Osteocyte (in vitro differentiated cells): ENCODE measurements at places on chromosomes 7 and 10. TPM values are rescaled to one million over a fixed set of nuclear protein-coding genes. Genes with fewer than 3 reads are reported as not detected.

DNA sequence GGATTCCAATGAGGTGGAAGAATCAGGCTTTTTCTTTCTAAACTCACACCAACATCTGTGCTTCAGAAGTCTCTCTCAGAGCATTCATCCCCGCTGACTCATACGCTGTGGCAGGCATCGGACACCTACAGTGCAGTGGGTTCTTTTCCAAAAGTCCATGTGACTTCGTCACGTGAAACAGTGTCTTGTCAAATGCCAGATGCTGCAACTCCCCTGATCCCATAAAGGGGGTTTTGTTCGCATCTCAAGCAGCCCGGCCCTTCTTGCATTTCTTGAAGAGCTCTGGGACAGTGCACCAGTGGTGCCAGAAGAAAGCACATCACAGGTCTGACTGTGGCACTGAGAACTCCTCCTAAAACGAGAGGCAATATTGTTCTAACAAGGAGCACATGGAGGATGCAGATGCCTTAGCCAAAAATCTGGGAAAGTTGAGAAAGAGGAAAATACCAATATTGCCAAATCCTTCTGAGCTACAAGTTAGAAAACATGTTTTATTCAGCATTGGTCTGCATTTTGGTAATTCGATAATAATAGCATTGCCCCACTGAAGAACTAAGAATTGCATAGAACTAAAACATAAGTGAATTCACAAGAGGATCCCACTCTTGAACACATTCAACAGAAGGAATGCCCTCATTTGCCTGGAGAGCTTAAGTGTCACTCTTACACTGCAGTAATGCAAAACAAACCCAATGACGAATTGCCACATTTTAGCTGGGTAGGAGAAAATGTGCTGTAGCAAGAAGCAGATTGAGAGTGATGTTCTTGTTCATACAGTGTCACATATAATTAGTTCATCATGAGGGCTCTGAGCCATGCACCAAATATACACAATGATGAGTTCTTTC is 204.4 kb downstream of the CXCL12 start:
- no peak for DNase-seq

- no peak for DNase-seq
Measured at GRCh38 chr7:78020874-78021249, 222.3 kb downstream of the PHTF2 start.

GRCh38 chr10:98361131-98362025 is 53.6 kb downstream of the PYROXD2 start:
- no peak for DNase-seq

The KIF5B gene
- 103 and 104 TPM in 2 replicates for total RNA-seq

GRCh38 chr7:112481833-112482670 is 1.3 kb downstream of the LSMEM1 start:
- DNase-seq, result no peak

DNA sequence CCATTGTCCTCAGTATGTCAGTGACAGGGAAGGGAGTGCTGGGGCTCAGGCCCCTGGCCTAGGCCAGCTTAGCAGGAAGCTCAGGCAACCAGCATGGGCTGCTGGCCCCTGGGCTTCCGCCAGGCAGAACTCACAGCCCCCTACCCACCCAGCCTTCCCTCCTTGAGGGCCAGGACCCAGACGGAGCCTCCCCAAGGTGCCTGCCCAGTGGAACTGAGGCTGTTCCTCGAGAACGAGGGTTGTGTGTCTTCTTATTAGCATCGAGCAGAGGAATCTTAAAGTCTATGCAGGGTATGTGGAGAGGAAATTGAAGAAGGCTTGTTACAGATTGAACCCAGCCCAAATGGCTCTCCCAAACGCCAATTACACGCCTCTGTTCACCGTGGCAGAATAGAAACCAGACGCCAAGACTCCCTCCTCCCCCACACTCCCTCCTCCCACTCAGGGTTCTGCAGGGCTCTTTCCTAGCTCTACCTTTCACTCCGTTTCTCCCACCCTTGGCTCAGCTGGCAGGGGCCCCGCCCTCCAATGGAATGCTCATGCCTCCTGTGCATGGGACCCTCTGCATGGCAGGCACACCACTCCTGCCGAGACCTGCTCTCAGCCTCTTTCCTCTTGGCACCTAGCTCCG is 134.4 kb downstream of the ZMIZ1 start:
- no peak for DNase-seq

The SFTPA1 gene
- total RNA-seq, result not detected in 2 replicates

The FAM131B gene
- total RNA-seq, result 17.0 and 18.4 TPM in 2 replicates

The NOLC1 gene
- 46.0 and 48.2 TPM in 2 replicates for total RNA-seq

DNA sequence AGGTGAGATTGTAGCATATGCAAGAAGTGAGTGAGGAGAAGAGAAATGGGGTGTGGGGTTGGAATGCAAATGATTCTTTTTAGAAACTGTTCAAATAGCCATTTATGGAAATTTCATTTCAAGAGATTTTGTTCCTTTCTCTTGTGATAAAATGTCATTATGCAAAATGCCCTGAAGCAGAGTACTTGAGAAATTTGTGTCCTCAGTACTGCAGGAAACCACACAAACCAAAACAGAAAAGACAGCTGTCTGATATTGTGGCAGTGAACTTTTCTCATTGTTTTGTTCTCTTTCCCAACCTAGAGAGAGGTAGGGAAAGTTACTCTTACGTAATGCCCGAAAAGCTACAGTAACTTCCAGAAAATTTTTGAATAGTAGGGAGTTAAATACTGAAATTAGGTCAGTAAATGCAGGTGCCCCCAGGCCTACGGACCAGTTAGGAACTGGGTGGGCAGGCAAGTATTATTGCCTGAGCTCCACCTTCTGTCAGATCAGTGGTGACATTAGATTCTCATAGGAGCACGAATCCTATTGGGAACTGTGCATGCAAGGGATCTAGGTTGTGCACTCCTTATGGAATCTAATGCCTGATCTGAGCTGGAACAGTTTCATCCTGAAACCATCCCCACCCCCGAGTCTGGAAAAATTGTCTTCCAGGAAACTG is 34.0 kb downstream of the DLD start:
- no peak for DNase-seq

The PODXL gene
- 21.2 and 23.9 TPM in 2 replicates for total RNA-seq

DNA sequence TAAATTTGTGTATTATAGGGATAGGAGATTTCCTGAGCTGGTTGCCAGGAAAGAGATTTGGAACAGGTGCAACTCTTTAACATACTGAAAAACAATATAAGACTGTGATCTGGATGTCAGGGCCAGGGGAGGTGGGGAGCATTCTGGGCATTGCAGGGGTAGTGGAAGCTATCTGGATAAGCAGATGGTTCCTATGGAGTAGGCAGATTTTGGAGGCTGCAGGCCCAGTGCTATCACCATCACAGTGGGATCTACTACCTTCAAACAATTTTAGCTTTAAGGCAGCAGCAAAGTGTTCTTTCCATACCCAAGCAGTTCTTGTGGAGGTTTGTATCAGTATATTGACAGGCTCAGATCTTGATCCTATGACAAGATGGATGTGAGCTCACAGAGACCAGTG is 71.1 kb downstream of the ADAM22 start:
- DNase-seq, result no peak

The PRKCQ gene
- total RNA-seq, result 0.11 TPM in 1 of 2 replicates, not detected in the other

- peak; percentile 53 for DNase-seq
Measured at GRCh38 chr7:157514746-157515145, 177.9 kb downstream of the DNAJB6 start.

- no peak for DNase-seq
Measured at GRCh38 chr10:54026340-54026739, 774.7 kb downstream of the PCDH15 start.

The SMO gene
- 40.2 and 41.6 TPM in 2 replicates for total RNA-seq

DNA sequence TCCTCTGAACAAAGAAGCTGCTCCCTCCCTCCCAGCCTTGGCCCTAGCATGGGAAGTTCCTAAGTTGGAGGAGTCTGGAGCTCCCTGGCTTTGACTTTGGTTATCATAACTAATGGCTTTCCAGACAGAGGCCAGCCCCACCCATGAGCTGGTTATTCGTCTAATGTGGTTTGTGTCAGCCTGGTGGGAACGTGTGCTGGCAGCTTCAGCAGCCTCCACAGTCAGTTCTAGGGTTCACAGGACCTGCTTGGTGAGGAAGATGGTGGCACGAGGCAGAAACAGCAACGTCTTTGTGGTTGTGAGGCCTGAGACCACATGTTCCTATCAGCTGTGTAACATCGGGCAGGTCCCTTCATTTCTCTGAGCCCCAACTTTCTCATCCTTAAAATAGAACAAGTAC is 103.1 kb downstream of the PAXIP1 start:
- DNase-seq, result no peak

The RAMP3 gene
- not detected in 2 replicates for total RNA-seq

- DNase-seq, result no peak
Measured at GRCh38 chr10:27153845-27154193, 365 bp downstream of the YME1L1 start.
